ENCODE measurements at places on chromosomes 3 and 15.
A peak's percentile ranks its signal among the peaks of the same experiment; 100 is the strongest.

- no peak for DNase-seq
Measured at GRCh38 chr3:58665405-58665804, 1.2 kb downstream of the FAM3D start.

GRCh38 chr3:41411065-41411464 lies 211.8 kb downstream of the CTNNB1 start:
- no peak for DNase-seq

- DNase-seq, result no peak
Measured at GRCh38 chr3:157093096-157093495, 66.9 kb downstream of the CCNL1 start.

GRCh38 chr3:107216711-107217110 lies 160.5 kb upstream of the CCDC54 start:
- no peak for DNase-seq

DNA sequence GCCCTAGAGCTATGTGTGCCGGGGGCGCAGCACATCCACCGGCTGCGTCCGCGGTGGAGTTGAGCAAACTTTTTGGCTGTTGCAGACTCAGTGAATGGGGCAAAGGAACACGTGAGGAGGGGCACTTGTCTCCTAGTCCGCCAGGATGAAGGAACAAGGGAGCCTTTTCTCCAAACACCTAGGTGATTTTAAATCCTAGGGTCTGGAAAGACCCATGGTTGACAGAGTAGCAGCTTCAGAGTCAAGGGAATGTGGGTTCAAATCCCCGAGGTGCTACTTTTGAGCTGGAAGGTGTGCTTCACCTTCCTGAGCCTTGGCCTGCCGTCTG lies 648 bp downstream of the ACAN start:
- no peak for DNase-seq

- no peak for DNase-seq
Measured at GRCh38 chr15:69505956-69506556, 53.4 kb downstream of the RPLP1 start.

- peak; percentile 69 for DNase-seq
Measured at GRCh38 chr15:67762610-67763368, 62.5 kb upstream of the SKOR1 start.

DNA sequence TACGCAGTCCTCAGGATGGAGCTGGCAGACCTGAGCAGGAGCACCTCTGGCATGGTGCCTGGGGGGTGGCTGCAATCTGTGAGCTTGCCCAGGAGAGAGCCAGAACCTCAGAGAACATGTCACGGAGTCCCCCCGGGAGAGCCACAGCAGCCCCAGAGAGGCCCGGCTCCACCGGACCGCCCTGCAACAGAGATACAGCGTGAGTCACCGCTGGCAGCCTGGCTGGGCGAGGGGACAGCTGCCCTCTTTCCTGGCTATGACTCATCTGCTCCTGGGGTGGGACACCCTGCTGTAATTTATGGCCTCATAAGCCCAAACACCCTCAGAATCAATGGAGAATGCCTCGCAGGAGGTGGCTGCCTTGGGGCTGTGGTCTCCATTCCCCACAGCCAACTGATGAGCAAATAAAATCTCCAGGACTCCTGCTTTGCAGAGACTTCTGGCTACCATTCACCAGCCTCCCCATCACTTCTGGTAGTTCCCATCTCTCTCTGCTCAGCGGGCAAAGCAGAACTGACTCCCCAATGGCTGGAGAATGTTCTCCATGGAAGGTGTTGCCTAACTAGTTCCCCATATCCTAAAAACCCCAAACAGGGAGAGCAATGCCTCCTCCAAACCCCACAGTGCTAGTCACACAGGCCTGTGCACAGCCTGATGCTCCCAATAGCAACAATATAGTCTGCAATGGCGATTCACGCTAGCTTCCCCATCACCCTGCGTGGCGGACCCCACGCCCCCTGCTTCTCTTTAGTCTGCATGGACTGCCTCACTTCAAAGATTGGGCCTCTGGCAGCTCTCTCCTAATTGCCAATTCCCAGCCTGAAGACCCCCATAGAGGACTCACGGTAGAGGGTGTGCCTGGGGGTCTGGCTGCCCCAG lies 21.6 kb downstream of the ACSBG1 start:
- DNase-seq, result no peak

- DNase-seq, result no peak
Measured at GRCh38 chr15:41483115-41483514, 10.6 kb upstream of the ITPKA start.

DNA sequence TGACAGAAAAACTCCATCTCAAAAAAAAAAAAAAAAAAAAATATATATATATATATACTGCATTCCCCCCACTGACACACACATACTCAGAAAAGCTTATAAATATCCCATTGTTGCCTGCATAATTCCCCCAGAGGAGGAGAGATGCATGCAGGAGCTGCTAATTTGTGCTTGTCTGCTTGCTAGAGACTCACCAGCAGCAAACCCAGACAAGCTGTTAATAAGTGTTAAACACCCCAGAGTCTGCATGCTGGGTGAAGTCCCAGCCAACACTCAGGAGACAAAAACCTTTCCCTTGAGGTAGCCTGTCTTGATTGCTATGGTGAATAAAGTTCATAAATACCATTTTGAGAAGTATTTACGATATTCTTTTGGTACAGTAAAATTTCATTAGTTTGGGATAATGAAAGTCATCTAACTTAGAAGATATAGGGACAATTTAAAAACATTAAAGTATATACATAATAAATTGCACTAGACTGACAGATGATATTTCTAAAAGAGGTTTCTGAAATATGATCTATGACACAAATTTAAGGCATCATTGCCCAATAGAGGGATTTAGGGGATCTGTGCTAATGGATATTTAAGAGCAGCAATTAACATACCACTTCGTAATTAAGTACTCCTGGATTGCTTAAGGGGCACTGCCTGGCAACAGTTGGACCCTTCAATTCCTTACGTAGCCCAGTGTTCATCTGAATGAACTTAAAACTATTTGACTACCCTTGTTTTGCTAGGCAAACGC lies 400.0 kb upstream of the C2CD4B start:
- no peak for DNase-seq

DNA sequence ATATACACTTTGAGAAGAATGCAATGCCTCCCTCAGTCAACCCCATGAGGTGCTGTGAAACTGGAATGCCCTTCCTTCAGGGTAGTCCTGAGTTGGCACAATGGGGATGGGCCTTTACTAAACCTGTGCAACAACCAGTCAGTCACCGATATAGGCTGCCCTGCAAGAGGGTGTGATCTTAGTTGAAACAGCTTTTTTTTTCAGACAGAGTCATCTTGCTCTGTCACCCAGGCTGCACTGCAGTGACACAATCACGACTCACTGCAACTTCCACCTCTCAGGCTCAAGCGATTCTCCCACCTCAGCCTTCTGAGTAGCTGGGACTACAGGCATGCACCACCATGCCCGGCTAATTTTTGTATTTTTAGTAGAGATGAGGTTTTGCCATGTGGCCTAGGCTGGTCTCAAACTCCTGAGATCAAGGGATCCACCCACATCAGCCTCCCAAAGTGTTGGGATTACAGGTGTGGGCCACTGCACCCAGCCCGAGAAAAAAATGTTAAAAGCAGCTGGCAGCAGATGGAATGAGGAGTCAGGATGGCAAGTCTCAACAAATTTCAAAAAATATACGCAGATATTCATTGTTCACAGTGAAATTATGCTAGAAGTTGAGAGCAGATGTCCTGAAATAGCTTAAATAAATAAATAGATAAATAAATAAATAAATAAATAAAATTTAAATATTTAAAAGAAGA lies 31.8 kb downstream of the MYO5A start:
- DNase-seq, result peak; percentile 57

- no peak for DNase-seq
Measured at GRCh38 chr3:175304404-175304803, 445.3 kb downstream of the NAALADL2 start.

DNA sequence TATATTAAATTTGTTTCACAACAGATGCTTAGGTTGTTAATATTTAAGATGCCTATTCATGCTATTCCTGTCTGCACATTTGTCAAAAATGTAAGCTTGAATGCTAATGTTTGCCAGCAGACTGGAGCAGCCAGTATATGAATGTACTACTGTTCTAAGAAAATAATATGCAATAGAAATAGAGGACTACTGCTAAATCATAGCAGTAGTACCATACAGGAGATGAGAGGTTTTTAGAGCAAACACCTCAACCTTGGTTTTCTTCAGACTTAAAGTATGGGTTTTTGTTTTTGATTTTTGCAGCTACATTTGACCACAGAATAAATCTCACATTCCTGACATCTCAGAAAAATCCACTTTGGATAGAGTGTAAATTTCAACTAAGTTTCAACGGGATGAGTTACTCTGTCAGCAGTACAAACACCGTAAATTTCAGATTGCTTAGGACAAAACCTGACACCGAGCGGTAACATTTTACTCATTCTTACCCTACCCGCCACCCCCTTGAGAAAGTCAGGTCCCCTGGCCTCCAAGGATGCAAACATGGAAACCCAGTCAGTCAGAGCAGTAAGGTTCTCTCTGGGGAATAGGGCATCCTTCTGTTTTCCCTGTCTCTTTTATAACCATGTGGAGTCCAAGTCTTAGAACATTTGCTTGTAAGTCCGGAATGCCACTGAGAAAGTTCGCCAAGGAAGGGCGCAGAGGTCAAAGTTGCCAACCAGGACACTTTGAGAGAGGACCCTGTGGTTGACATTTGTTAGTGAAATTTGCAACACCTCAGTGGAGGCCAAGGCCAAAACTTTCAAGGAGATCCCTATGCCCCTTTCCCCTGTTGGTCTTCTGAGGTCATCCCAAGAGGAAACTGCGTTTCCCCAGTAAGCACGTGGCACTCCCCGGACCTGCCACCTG lies 17.9 kb upstream of the SATB1 start:
- DNase-seq, result peak; percentile 71

DNA sequence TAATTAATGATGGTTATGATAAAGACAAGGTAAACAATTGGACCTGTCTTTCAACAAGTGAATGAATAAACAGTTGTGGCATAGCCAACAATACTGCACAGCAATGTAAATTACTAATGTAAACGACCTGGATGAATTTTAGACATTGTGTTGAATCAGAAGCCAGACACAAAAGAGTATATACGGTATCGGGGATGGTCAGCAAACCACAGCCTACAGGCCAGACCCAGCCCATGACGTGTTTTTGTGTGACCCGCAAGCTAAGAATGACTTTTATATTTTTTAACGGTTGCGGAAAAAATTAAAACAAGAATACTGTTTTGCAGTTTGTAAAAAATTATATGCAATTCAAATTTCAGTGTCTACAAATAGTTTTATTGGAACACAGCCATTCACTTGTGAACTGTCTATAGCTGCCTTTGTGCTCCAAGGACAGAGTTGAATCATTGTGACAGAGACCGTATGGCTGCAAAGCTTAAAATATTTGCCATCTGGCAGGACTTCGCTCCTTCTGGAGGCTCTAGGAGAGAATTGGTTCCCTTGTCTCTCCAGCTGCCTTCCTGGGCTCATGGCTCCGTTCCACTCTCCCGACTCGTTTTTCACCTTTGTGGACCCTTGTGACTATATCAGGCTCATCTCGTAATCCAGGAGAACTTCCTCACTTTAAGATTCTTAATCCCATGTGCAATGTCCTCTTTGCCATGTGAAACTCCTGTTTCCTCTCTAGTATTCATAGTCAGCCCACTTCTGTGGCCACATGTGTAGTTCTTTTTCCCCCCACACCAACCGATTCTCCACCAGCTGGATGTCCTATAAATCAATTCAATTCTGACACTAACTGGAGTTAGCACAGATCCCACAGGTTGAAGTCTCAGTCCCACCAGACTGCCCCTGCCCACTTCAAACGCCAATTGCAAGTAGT lies 72.7 kb downstream of the CMTM8 start:
- no peak for DNase-seq

- DNase-seq, result no peak
Measured at GRCh38 chr3:128438488-128439072, 28.1 kb downstream of the DNAJB8 start.

DNA sequence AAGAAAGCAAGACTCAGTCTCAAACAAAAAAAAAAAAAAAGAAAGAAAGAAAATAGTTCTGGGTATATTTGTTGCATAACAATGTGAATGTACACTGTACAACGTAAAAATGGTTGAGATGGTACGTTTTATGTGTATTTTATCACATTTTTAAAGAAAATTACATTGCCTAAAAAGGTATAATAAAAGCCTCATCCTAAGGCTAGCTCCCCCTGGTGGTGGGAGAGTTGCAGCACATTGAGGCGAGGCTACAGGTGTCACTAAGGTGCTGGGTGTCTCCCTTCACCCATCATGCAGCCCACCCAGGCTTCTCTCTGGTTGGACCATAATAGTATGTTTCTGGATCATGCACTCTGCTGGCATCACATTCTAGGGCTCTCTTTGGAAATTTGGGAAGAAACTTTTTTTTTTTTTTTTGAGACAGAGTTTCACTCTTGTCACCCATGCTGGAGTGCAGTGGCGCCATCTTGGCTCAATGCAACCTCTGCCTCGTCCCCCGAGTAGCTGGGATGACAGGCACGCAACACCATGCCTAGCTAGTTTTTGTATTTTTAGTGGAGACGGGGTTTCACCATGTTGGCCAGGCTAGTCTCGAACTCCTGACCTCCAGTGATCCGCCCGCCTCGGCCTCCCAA lies 12.4 kb upstream of the RAB11A start:
- DNase-seq, result peak; percentile 81

DNA sequence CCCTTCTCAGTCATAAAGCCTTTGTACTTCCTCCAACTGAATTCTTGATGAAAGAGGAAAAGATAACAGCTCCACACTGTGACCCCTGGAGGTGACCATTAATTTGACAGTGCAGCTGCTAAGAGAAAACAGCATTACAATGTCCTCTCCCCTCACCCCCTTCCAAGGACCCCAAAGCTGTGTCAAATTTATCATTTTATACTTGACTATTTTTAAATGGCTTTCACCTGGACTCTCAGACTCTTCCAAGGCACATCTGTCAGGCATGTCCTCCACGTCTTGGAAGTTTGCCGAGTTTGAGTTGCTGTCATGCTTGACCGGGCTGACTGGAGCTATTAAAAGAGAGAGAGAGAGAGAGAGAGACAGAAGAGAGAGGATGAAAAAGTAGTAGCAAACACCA lies 236.5 kb downstream of the WDR72 start:
- DNase-seq, result no peak

- no peak for DNase-seq
Measured at GRCh38 chr15:98164986-98165385, 204.5 kb downstream of the ARRDC4 start.

DNA sequence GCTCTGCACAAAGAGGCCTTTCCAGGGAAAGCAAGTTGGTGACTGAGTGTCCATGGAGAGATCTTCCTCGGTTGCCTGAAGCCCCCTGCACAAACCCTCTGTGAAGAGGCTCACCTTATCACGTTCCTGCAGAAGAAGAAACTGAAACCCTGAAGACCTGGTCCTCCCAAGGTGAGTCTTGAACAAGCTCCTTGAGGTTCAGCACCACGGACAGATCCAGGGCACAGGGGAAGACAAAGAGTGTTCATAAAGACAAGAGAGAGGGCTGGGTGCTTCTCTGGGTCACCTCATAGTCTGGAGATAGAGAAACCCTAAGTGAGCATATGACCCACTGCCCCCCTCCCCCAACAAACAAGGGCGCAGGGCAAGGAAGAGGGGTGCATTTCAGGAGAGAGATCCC lies 21.7 kb upstream of the TBC1D21 start:
- peak; percentile 50 for DNase-seq

Data from activated T-cell treated with anti-CD3 and anti-CD28 coated beads, Interleukin-2, amount 50 U/mL, for 24 hours (primary cell).